ENCODE measurements at places on chromosomes 7 and 10.

- no peak for DNase-seq
Observed at GRCh38 chr7:113608782-113609181, 310.0 kb downstream of the PPP1R3A start.

GRCh38 chr10:282294-283139 is 147.3 kb downstream of the ZMYND11 start:
- DNase-seq: peak; percentile 38

- no peak for DNase-seq
Observed at GRCh38 chr10:98107644-98108430, 26.6 kb upstream of the R3HCC1L start.

GRCh38 chr10:132319853-132320653 is 11.9 kb upstream of the LRRC27 start:
- DNase-seq: no peak

- DNase-seq: no peak
Observed at GRCh38 chr7:92289321-92289720, 43.5 kb downstream of the ANKIB1 start.

DNA sequence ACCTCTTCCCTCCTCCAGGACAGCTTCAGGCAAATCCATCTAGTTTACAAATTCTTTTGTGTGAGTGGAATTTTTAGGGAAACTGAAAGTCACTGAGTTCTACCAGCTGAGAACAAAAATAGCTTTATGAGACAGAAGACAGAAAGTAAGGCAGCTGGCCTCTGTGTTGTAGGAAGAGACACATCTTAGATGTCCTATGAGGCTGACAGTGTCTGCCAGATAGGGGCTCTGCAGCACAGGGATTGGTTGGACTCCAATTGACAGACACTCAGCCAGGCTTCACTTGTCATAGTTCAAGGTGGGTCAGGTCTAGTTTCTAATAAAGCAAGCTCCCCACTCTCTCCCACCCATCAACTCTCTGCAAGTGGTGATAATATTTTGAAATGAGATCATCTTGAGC is 574.9 kb downstream of the CCSER2 start:
- DNase-seq: no peak

GRCh38 chr10:129697463-129698247 is 230.6 kb downstream of the MGMT start:
- no peak for DNase-seq

DNA sequence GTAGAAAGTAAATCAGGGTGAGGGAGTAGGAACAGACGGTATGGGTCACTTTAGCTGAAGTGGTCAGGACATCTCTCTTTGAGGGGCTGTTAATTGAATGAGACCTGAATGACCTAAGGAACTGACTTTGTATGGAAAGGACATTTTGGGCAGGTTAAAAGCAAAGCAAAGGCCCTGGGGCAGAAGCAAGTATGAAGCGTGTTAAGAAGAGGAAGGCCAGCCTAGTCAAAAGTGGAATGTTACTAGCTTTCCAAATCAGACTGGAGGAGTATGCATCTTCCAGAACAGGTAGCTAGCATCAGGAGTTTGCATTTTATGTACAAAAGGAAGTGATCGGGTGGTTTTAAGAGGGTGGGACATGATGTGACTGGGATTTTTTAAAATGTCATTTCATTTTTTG is 70.9 kb upstream of the PCGF5 start:
- DNase-seq: no peak

DNA sequence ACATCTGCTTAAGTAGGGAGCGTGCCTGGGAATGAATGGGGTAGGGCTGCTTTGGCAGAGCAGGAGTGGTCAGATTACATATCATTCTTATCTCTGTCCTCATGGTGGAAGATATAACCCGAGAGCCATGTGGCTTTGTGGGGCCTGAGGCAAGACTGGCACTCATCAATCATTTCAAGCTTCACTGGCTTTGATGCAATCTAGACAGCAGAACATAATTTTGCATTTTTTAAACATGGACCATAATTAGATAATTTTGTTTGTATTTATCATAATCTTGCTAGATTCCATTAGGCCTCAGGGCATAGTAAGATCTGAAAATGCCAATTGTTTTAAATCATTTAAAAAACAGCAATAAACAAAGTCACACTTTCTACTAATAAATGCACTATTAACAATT is 480.3 kb downstream of the NXPH1 start:
- DNase-seq: no peak

DNA sequence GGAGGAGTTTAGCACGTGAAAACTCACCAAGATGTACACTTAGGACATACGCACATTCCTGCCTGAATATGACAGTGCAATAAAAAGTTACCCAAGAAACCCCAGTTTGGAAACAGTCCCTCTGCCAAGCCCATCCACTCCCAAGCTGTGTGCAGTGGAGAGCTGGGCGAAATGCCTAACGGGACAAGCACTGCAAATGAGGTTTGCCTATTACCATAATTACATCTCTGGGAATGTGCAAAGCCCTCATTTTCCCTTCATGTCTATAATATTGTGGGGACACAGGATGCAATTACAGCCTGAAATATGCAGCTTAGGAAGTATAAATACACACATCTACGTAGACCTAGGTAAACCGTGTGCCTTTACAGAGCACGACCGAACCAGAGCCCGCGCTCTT is 117.5 kb downstream of the PLXNA4 start:
- no peak for DNase-seq

GRCh38 chr10:132521041-132521465 is 16.5 kb upstream of the INPP5A start:
- no peak for DNase-seq

- DNase-seq: no peak
Observed at GRCh38 chr10:34392641-34393170, 422.4 kb downstream of the PARD3 start.

GRCh38 chr7:5439572-5440496 is 16.2 kb upstream of the TNRC18 start:
- no peak for DNase-seq

DNA sequence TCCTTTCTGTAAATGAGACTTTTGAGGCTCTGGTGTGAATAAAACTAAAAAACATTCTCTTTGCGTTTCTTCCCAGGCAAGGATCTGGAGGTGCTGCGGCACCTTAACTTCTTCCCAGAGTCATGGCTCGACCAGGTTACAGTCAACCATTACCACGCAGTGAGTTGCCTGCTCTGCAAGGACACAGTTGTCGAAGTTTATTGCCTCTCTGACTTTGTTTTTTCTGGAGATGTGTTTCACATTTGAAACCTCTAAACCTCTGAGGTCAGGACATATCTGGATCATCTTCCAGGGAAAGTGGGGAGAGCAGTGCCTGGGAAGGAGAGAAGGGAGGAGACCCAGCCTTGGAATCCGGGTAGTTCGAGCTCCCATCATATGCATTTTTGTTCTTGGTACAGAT is 43.4 kb upstream of the PLEKHA1 start:
- no peak for DNase-seq

DNA sequence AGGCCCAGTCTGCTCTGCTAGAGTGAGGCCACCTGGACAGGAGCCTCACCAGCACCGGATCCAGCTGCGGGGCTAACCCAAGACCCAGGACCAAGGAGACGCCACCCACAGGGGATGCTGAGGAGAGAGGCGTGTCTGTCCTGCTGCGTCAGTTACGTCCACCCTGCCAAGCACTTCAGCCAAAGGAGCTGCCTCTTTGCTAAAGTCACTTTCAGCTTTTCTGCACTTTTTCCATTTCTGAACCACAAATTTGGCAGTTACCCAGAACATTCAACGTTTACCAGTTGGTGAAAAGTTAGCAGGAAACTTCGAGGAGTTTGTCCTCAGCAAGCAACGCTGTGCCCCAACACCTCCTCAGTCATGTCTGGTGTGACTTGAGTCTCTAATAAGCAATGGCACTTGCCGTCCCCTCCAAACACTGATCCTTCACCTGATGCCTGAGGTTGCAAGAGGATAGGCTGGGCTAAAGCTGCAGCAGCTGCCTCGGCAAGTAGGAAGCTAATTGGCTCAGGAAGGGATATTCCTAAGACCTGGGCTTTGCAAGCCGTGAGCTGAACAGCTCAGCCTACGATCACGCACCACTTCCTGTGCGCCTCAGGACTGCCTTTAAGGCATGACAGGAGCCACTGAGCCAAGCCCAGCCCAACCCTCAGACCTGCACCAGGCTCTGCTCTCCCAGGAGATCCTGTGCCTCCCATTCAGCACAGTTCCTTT is 40.1 kb downstream of the KCNH2 start:
- DNase-seq: peak; percentile 56

DNA sequence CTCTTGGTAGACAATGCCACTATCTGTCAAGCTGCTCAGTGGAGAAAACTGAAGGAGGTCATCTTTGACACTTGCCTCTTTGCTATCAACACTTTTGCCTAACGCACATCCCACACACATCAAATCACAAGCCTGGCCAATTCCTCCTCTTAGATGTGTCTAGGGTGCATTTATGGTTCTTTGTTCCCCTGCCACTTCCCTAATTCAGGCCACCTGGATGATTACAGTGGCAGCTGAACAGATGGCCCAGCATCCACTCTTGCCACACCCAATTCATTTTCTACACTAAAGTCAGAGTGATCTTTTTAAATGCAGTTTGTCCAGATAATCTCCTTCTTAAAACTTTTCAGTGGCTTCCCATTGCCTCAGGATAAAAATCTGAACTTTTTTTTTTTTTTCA is 58.6 kb downstream of the LAMB4 start:
- no peak for DNase-seq

- DNase-seq: no peak
Observed at GRCh38 chr7:150335774-150336112, 5.7 kb downstream of the RARRES2 start.

- DNase-seq: no peak
Observed at GRCh38 chr7:136179154-136179553, 202.0 kb upstream of the MTPN start.

GRCh38 chr7:106381252-106381651 is 96.5 kb upstream of the NAMPT start:
- no peak for DNase-seq

- DNase-seq: no peak
Observed at GRCh38 chr7:131357282-131357880, 29.7 kb downstream of the MKLN1 start.

DNA sequence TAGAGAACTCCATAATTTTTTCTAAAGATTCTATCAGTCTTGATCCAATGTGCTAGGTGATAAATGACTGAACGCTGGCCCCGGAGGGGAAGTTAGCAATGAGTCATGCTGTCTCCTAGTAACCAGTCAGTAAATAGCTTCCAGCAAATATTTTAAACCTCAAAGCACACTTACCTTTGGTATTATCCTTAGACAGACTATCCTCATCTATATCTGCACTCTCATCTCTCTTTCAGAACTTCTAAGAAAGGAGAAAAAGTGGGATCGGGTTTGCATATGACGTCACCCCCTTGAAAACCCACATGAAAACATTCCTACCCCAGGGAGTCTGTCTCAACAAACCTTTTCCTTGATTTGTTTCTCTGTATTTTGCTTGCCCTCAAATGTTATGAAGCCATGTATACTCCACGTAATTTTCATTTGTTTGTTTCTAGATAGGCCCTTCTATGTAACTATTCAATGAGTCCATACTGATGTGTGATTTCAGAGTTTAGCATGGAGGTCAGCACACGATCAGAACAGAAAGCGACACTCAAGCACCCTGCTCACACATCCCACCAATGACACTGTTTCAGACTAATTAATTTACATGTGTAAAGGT is 174.9 kb upstream of the NRP1 start:
- peak; percentile 94 for DNase-seq

- no peak for DNase-seq
Observed at GRCh38 chr7:30062587-30062986, 34.4 kb downstream of the PLEKHA8 start.

GRCh38 chr10:84511709-84512285 is 183.4 kb downstream of the CCSER2 start:
- no peak for DNase-seq

DNA sequence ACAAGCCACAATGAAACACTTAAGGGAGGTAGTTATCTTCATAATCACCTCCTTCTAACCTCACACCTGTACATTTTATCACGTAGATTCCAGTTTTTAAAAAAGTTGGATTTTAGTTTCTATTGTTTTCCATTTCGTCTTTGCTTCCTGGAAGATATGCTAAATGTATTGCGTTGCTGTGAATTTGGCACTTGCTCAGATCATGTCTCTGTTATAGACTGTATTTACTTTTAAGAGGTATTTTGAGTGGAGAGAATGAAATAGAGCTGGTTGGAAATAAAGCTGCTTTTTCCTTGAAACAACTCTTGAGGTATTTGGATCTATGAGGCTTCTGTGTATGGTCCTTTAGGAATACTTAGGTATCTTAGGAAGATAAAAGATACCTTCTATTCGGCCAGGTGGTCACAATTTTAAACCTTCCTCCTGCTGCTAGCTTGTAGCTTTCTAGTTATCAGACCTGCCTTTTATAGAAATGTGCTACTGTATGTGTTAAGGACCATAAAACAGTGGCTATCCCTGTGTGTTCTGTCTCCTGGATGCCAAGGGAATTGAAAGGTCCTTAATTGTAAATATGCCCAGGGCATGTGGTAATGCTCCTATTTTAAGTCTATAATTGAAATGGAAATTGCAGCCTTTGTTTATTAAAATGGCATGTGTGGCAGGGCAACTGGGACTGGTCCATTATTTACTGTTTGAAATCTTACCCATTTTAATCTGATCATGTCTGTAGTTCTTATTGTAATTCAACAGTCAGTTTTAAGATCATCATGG is 147.7 kb downstream of the SND1 start:
- DNase-seq: no peak

DNA sequence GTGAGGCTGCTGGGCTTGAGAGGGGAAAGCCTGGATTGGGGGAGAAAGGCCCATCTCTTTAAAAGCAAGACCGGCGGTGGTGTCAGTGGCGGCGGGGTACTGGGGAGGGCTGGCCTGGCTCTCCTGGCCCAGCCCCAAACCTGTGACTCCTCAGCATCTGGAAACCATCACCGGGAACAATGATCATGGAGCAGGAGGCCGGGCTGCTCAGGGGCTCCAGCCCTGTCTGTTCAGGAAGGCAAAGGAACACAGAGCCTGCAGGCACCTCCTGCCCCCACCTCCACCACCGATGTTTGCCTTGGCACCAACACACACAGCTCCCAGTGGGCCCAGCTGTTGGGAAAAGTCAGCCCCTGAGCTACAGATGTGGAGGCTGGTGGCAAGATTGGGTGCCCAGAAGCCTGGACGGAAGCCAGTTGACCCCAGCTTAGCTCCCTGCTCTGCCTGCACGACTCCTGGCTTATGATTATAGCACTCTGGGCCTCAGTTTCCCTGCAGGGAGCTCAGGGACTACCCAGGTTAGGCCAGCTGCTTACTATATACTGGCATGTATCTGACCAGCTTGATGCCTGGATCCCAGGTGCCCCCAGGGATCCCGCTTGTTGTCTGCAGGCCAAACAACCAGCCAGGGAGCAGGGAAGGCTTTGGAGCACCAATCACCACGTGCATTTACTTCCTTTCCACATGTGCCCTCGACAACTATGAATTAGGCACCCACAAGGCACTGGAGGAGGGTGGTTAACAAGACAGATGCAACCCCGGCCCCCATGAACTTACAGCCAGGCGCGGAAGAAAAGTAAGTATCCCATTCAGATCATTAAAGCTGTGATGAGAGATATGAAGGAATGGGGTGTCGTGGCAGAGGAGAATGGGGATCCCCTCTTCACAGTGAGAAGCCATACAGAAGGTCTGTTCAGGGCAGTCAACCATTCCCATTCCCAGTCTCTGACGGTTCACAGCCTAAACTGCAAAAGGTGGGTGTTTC is 37.3 kb downstream of the ZCCHC24 start:
- DNase-seq: no peak

GRCh38 chr10:124523901-124524300 is 62.3 kb downstream of the LHPP start:
- no peak for DNase-seq

Measured in foreskin keratinocyte (primary cell).